Sigmoid colon (tissue), 7 donors: ENCODE measurements at places on chromosomes 7 and 10. TPM values are rescaled to one million over a fixed set of nuclear protein-coding genes. Genes with fewer than 3 reads are reported as not detected.

GRCh38 chr7:127995156-127995880 is 35.9 kb downstream of the LRRC4 start:
- DNase-seq: no peak

DNA sequence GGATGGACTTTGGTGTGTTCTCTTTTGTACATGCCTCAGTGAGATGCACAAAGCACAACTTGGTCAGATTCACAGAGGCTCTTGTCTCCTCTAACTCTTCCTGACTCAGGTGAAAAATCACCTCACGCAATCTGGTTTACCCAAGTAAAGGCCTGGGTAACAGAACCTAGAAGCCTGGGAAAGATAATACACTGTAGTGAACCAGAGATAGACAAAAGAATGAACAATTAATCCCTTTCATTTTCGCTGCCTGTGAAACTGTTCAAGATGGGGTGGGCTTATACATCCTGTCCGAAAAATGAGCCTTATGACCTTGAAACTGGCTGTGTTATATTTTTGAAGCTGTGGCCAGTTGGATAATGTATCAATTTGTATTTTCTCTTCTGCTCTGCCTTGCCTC is 678.9 kb upstream of the TEX47 start:
- no peak for DNase-seq

DNA sequence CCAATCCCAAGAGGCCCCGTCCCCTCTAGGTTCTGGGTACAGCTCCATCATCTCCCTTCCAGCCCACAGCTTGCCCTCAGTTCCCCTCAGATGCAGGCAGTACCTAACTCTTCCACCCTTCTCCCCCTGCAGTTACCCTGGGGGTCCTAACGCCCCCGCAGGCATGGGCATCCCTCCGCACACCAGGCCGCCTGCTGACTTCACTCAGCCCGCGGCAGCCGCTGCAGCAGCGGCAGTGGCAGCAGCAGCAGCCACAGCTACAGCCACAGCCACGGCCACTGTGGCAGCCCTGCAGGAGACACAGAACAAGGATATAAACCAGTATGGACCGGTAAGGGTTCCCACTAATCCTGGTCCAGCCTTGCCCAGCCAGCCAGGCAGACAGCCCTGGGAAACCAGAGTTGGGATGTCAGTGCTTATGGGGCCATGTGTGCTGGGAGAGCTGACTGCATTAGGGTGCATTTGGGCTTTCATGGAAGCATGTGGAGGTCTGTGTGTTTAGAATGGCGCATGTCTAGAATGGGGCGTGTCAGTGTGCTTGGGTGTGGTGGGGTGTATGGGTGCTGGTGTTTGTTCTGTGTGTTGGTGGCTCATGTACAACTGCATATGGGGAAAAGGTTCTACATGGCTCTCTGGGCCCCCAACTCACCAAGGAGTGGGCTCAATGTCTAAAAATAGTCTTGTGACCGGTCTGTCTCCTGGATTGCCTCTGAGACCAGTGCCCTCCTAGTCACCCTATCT is 55.1 kb upstream of the PPIF start:
- no peak for DNase-seq

Gene AGAP6
- total RNA-seq: 17.6 TPM

Gene NPFFR1
- not detected for total RNA-seq

- peak; percentile 48 for DNase-seq
Measured at GRCh38 chr10:131928248-131929095, 27.7 kb downstream of the PPP2R2D start.

DNA sequence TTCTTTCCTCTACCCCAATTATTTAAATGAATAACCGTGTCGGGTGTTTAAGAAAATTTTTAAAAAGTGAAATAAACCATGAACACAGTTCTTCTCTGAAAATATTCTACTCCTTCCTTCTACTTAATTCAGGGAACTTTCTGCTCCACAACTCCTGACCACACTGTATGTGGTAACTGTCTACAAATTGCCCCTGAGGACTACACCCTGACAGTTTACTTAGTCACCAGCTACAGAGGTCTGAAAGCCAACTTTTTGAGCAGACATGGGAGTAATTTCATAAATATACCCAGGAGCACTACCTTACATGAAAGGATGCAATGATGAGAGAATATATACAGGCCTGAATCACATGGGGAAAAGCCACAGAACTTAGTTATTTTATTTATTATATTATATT is 523.2 kb upstream of the SORCS1 start:
- no peak for DNase-seq

DNA sequence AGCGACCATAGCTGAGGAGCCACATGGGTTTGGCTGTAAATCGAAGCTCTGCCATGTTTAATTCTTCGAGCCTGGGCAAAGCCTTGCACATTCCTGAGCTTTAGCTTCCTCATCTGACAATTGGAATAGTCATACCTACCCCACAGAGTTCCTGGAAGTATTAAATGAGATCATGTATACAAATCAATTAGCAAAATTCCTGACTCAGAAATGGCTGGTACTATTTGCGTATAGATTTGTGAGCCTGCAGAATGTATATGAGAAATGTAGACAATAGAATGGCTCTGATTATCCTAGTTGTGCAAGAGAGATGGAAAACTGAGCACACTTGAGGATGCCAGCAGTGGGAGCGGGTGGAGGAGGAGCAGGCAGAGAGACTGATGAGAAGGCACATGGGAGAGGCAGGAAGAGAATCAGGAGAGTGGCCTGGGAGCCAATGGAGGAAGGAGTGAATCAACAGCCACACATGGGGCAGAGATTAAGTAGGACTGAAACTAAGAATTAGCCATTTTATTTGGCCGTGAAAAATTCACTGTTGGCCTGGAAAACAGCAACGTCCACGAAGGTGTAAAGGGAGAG is 128.0 kb upstream of the C1GALT1 start:
- DNase-seq: no peak

- no peak for DNase-seq
Measured at GRCh38 chr7:153454306-153454705, 597.9 kb upstream of the DPP6 start.

- no peak for DNase-seq
Measured at GRCh38 chr7:34168013-34168412, 262.7 kb downstream of the BMPER start.

DNA sequence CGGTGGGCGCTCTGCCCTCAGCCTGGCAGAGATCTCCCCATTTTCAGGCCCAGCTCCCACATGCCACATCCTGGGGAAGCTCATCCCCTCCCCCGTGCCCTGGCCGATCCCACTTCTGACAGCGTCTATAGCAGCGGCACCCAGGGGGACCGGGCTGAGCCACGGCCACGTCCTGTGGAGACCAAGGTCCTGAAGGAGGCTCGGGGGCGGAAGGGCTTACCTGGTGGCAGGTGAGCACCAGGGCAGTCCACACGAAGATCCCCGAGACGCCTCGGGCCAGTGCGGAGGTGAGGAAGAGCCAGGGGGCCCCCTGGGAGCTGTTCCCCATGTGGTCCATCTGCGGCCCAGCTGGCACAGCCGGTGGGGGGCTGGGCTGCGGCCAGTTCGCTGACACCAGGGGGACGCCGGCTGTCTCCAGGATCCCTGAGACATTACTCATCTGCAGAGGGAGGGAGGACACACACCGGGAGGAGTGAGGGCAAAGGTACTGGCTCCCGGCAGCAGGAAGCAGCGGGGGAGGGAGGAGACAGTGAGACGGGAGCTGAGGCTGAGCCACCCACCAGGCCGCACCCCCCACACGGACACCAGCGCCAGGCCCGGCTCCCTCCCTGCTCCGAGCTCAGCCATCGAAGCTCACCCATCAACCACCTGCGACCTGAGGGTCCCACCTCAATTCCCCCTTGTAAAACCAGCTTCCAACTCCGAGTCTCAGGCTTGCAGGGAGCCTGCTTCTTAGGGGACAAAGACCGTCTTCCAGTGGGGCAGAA is 776 bp downstream of the TMEM184A start:
- DNase-seq: no peak

Gene SPDYE2
- total RNA-seq: not detected

DNA sequence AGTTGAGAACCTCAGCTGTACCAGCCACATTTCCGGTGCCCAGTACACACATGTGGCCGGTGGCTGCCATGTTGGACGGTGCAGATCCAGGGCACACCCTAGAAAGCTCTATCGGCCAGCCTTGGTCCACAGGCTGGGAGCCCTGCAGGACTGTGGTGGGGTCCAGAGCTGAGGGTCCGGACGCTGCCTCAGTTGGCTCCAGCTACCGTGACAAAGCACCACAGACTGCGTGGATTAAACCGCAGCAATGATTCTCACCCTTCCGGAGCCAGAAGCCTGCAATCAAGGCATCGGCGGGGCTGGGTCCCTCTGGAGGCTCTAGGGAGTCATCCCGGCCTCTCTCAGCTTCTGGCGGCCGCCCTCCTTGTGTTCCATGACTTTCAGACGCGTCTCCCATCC is 50.1 kb downstream of the PDGFA start:
- DNase-seq: peak; percentile 36

GRCh38 chr10:68869623-68870022 is 31.5 kb upstream of the DDX50 start:
- no peak for DNase-seq

DNA sequence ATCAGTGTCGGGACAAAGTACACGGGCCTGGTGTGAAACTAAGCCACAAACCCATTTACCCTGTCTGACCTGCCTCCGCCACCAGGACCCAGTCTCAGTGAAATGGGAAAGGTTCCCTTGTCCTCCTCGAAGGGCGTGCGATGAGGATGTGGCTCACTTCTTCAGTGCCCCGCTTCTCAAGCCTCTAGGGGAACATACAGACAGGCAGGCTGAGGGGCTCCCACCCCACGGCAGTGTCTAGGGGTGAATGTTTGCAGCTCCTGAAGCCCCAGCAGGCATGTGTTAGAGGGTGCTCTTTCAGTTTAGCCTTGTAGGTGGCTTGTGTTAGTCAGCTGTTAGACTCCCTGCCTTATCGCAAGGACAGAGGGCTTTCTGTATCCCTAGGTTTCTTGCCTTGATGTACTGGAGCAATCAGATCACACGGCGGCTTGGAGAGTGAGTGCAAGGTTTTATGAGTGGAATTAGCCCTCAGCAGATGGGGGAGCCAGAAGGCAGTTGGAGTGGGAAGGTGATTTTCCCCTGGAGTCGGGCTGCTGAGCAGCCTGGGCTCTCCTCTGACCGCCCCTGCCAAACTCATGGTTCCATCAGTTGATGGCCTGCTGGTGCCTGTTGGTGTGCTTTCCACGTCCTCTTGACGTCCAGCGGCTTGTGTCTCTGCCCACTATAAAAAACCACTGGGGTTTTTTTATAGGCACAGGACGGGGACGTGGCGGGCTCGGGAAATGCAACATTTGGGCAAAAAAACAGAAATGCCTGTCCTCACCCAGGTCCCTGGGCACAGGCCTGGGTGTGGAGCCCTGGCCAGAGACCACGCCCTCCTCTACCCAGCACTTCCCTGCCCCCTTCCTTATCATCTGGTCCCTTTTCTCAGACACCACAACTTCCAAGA is 759 bp downstream of the NUDT1 start:
- DNase-seq: no peak

Gene KCNIP2
- total RNA-seq: 3.3 TPM

Gene SAMD9L
- total RNA-seq: 6.9 TPM

- DNase-seq: no peak
Measured at GRCh38 chr10:78458983-78459638, 425.4 kb downstream of the RPS24 start.

Gene ZCWPW1
- 4.6 TPM for total RNA-seq

Gene COL13A1
- total RNA-seq: 2.9 TPM

GRCh38 chr7:153604-154003 is 38.8 kb upstream of the FAM20C start:
- no peak for DNase-seq

DNA sequence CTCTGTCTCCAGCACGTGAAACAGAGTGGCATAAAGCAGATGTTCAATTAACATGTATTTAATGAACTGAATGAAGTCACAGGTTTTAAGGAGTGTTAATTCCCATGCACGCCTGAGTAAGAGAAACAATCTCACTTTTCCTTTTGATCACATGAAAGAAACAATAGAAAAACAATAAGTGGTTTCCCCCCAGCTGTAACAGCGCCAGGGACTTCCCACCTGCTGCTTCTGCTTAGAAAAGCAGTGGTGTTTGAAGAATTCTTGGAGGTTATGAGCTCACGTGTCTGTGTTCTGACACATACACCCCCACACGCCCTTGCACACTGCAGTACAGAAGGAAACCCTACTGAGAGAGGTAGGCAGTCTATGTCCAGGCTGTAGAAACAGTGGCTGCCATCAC is 51.3 kb upstream of the FRMD4A start:
- DNase-seq: no peak

DNA sequence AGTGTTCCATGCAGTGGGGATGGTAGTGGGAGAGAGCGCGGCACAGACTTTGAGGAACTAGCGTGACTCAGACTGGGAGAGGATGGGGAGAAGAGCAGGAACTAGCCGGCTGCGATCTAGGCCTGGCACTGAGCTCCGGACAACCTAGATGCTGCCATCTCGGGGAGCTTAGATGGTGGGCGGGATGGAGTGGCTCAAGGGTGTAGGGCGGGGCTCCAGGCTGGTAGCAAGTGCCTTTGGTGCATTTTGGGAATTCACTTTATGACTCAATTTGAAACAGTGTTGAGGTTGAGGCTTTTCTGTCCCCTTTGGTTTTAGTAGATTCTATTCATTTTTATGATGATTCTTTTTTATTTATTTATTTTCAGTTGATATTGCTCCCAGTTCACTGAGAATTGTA is 185.3 kb upstream of the GPR26 start:
- peak; percentile 46 for DNase-seq

GRCh38 chr10:74151879-74152722 is 1.1 kb downstream of the ADK start:
- no peak for DNase-seq

- no peak for DNase-seq
Measured at GRCh38 chr7:114910787-114911186, 11.1 kb upstream of the MDFIC start.

GRCh38 chr7:122046402-122046801 is 97.6 kb downstream of the AASS start:
- DNase-seq: no peak

GRCh38 chr7:98323597-98324322 is 42.3 kb downstream of the BRI3 start:
- no peak for DNase-seq

Gene SOSTDC1
- 6.4 TPM for total RNA-seq

GRCh38 chr10:77518241-77518909 is 119.2 kb downstream of the KCNMA1 start:
- no peak for DNase-seq

- peak; percentile 76 for DNase-seq
Measured at GRCh38 chr10:110495731-110496552, 1.8 kb upstream of the DUSP5 start.

DNA sequence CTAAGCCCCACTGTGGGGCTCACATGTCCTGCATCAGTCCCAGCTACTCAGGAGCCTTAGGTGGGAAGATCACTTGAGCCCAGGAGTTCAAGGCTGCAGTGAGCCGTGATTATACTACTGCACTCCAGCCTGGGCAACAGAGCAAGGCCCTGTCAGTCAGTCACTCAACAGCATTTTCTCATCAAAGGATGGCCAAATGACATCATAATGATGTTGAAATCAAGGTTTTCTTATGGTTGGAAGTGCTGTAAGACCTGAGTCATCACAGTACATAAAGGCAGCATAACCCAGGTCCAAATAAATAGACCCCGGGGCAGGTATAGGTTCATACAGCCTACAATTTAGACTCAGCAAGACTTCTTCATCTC is 341.1 kb downstream of the PARD3 start:
- DNase-seq: no peak

DNA sequence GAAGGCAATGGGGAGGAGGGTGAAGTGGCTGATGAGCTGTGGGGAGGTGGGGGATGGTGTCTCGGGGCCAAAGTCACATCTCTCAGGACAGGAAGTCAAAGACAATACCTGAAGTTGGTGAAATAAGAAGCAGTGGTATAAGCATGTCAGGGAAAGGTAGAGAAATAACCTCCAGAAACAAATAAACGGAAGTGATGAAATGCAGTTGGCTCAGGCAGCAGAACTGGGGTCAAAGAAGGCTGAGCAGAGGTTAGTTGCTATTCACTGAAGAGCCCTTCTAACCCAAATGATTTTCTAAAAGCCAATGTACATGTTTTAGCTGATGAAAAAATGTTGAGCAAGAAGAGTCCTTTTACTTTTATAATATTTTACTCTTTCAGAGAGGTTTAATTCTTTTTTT is 78.6 kb upstream of the ADRB1 start:
- DNase-seq: no peak
